H4 (cell line): ENCODE measurements at places on chromosomes 2 and 18. TPM values are rescaled to one million over a fixed set of nuclear protein-coding genes. Genes with fewer than 3 reads are reported as not detected.

The AGPS gene
- total RNA-seq, result 52.6 and 54.8 TPM in 2 replicates

The OXER1 gene
- total RNA-seq, result not detected in 2 replicates

The MYO7B gene
- 0.48 TPM in 1 of 2 replicates, not detected in the other for total RNA-seq

The ASAP2 gene
- 10.4 and 13.7 TPM in 2 replicates for total RNA-seq

The TXNDC2 gene
- total RNA-seq, result 0.29 and 0.55 TPM in 2 replicates

The CYP1B1 gene
- 16.3 and 29.9 TPM in 2 replicates for total RNA-seq

The PPIG gene
- total RNA-seq, result 15.8 and 21.3 TPM in 2 replicates

The RALB gene
- 31.8 and 34.4 TPM in 2 replicates for total RNA-seq

The CTAGE1 gene
- not detected in 2 replicates for total RNA-seq
